ENCODE measurements at places on chromosomes 2 and 18.
A peak's percentile ranks its signal among the peaks of the same experiment; 100 is the strongest.

- no peak for DNase-seq
These were observed 1.7 kb upstream of the LDLRAD4 start for GRCh38 chr18:13216711-13217465.

GRCh38 chr2:71891719-71892422 lies 255.8 kb downstream of the CYP26B1 start:
- DNase-seq, result no peak

- DNase-seq, result no peak
These were observed 12.5 kb downstream of the ABCG8 start for GRCh38 chr2:43851011-43851980.

- no peak for DNase-seq
These were observed 22.4 kb upstream of the REV1 start for GRCh38 chr2:99512181-99512591.

- DNase-seq, result no peak
These were observed 11.1 kb upstream of the RBFA start for GRCh38 chr18:80023173-80023572.

DNA sequence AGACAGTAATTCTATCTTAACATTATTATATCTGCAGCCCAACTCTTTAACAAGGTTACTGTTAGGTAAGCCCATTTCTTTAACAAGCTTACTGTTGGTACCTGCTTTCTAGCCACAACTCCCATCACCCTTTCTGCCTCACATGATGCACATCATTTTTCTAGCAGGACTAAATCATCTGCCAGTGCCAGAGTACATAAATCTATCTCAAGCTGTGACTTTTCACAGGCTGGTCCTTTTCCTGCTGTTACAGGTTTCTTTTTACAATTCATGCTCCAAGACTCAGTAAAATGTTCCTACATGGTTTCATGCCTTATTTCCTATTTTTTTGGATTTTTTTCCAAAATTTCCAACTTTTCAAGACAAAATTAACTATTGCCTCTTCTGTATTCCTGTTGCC lies 30.4 kb upstream of the ZC3H15 start:
- no peak for DNase-seq

GRCh38 chr2:124112966-124113365 lies 87.9 kb downstream of the CNTNAP5 start:
- DNase-seq, result no peak

DNA sequence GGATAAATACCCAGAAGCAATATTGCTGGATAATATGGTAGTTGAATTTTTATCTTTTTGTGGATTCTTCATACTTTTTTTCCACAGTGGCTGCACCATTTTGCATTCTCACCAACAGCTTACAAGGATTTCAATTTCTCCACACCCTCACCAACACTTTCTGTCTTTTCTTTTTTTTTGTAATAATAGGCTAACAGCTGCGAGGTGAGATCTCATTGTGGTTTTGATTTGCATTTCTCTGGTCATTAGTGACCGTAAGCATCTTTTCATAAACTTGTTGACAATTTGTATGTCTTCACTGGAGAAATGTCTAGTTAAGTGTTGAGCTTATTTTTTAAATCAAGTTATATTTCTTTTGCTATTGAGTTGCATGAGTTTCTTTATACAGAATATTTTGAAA lies 17.6 kb upstream of the SLC9A2 start:
- no peak for DNase-seq

DNA sequence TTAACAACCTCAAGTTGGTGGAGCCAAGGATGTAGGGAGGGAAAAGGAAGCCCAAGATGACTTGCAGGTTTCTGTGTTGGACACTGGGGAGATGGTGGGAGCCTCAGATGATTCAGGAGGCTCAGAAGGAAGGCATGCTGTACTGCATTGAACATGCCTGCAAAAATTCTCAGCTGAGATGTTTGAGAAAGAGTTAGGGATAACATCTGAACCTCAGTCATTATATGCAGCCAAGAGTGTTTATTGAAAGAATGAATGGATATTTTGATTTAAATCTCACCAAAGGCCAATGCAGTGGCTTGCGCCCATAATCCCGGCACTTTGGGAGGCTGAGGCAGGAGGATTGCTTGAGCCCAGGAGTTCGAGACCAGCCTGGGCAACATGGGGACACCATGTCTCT lies 243.0 kb downstream of the MYCN start:
- DNase-seq, result no peak

GRCh38 chr2:134368009-134368817 lies 114.3 kb downstream of the MGAT5 start:
- DNase-seq, result no peak

DNA sequence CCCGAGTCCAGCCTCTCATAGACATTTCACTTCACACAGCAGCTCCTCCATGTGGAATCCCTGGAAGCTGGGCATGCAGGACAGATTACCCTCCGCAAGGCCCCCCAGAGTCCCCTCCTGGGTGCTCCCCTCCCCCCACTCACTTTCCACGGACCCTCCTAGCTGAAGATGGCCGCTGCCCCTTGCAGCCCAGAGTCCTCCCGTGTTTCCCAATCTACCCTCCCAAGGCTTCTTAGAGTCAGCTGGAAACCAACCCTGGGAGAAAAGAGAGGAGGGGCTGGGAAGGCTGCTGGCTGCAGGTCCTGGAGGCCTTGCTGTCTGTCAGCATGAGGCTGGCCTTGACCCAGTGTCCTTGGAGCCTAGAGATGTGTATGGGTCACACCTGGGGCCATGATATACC lies 49.0 kb upstream of the HAAO start:
- DNase-seq, result peak; percentile 27

DNA sequence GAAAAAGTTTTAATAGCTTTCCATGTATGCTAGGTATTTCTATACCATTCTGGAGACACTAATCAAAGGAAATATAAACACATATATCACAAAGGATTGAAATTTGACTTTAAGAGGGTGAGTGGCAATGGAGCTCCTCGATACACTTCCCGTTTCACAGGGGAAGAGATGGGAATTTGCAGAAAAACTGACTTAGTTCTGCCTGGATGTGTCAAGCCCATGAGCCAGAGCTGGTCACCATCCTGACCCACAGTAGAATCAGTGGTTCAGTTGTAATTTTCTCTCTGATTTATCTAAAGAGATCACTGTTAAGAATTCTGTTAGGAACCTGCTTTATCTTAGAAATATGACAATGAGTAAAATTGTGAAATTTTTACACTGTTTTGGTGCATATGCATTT lies 34.2 kb downstream of the PLCL1 start:
- DNase-seq, result no peak

DNA sequence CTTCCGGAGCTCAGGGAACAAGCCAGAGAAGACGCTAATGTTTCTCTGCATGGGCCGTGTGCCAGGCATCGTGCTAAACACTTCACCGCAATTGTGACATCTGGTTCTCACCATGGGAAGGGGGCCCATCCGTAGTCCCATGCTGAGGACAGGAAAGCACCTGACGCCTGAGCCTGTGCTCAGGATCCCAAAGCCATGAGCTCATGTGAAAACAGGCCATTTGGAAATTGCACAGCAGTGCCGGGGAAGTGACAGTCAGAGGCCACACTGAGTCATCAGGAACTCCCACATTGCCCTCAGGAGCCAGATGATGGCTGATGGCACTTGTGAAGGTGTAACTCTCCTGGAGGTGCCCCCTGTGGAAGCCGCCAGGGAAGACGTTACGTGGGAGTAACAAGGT lies 141.0 kb downstream of the INHBB start:
- DNase-seq, result no peak

GRCh38 chr2:164933671-164934189 lies 21.6 kb downstream of the SLC38A11 start:
- no peak for DNase-seq

- no peak for DNase-seq
These were observed 17.3 kb upstream of the FZD5 start for GRCh38 chr2:207787017-207787416.

GRCh38 chr18:59343926-59344325 lies 15.1 kb downstream of the LMAN1 start:
- no peak for DNase-seq

DNA sequence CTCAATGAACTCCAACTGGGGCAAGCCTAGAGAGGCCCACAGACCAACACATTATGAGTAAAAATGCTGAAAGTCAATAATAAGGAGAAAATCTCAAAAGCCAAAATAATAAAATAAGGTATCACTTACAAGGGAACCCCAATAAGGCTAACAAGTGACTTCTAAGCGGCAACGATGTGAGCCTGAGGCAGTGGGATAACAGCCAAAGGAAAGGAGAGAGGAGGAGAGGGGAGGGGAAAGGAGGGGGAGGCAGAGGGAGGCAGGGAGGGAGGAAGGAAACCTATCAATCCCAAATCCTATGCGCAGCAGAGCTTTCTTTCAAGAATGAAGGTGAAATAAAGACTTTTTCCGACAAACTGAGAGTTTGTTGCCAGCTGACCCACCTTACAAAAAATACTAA lies 6.0 kb upstream of the NFATC1 start:
- DNase-seq, result no peak

- DNase-seq, result no peak
These were observed 179.4 kb downstream of the ANTXR1 start for GRCh38 chr2:69192176-69192945.

- DNase-seq, result peak; percentile 47
These were observed 67.2 kb downstream of the POLR1A start for GRCh38 chr2:86038291-86039081.

DNA sequence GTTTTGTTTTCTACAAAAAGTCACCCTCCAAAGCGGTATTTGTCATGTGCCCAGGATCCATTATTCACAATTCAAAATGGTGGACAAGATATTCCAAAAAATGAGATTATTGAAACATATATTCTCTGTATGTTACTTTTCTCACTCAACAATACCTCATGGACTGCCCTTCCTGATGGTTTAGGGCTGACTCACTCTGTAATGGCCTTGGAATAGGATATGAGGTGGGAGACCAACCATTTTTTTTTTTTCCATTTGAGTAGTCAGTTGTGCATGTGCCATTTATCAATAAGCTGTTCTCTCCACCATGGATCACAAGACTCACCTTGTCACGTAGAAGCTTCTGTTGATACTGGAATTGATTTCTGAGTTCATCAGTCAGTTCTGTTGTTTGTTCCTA lies 64.5 kb downstream of the LYPD6 start:
- no peak for DNase-seq

GRCh38 chr2:238818561-238818960 lies 29.3 kb upstream of the TWIST2 start:
- DNase-seq, result no peak

GRCh38 chr2:109613081-109613921 lies 465 bp downstream of the SEPTIN10 start:
- DNase-seq, result no peak

DNA sequence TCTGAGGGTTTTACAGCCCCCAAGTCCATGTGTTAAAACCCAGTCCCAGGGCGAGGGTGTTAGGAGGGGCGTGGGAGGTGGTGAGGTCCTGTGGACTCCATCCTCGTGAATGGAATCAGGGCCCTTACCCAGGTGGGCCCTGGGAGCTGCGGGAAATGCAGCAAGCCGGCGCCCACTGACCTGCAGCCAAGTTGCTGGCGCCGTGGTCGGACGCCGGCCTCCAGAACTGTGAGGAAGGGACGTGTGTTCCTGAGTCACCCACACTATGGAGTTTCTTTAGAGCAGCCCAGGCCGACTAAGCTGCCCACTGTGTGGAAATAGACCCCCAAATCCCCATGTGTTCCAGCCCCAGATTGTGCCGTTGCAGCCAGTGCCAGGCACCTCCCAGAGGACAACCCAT lies 26.4 kb downstream of the CTDP1 start:
- no peak for DNase-seq

GRCh38 chr2:28666496-28667184 lies 85.0 kb upstream of the PPP1CB start:
- DNase-seq, result no peak

- DNase-seq, result no peak
These were observed 91.0 kb upstream of the LCLAT1 start for GRCh38 chr2:30356071-30356470.

GRCh38 chr2:28591711-28592335 lies 96.0 kb downstream of the PLB1 start:
- DNase-seq, result no peak

DNA sequence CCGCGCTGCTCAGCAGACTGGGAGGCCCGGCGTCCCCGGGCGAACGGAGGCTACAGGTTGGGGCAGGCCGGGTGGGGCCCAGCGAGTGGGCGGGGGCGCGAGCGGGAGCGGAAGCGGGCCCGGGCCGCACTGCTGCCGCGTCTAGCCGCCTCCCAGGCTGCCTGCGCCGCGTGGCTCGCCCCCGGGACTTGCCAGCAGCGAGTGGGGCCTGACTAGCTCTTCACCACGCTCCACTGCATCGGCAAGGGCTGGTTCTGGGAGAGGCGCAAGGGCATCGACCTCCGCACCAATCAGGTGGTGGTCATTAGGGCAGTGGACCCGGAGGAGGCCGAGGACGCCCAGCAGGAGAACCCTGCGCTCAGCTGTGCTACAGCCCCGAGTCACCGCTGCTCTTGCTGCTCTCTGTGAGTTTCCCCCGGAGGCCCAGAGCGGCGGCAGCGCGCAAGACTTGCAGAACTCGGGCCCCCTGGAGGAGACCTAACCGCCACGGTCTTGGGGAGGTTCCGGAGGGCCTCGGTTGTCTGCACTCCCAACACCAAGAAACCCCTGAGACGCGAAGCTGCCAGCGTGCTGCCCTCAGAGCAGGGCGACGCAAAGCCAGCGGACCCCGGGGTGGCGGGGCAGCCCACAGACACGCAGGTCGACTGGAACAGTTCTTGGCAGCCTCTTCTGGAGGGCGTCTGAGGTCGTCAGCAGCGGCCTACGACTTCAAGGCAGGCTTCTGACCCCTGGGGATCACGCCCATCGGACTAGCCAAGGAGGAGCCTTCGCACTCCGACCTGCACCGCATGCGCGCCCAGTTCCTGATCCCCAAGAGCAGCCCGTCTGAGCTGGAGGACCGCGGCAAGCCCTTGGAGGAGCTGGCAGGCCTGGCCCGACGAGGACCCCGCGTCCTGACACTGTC lies 27.2 kb upstream of the PTPN2 start:
- no peak for DNase-seq

- DNase-seq, result no peak
These were observed 29.9 kb upstream of the EIF2AK3 start for GRCh38 chr2:88657131-88657530.

DNA sequence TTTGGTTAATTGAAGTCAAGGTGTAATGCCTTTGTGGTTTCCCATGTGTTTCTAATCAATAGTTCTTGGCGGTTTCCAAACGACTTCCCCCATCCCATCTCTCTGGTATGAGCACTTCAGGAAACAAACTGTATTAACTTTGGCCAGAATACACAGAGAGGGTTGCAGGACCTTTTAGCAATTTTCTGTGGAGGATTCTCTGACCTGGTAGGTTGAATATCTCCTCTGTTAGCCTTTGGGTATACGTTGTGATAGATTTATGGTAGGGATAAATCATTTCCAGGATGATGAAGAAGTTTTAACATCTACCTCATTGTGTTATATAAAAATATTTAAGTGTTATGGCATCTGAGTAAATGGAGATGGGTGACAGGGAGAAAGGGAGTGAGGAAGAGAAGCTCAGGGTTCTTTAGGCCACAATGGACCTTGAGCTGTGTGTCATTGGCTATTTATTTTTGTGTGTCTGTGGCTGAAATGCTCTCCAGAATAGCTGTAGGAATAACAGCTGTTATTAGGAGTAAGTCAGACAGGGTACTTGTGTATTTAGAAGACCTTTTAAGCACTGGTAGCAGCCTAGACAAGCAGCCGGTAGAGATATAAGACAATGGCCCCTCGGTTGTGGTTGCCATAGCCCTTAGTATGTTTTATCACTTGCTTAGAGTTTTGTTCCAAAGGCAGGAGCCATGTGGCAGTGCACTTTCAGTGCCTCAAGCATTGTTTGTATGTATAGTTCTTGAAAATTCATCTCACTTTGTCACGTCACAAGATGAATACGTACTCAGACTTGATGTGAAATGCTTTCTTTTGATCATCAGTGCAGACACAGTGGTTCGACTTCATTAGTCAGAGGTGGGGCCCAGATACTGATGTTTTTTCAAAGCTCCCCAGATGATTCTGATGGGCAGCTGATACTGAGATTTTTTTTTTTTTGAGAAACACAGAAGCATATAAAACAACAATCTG lies 91.1 kb downstream of the FMNL2 start:
- no peak for DNase-seq

GRCh38 chr2:23388756-23389514 lies 4.0 kb downstream of the KLHL29 start:
- DNase-seq, result no peak
